Dorsolateral prefrontal cortex (tissue), 122 donors: ENCODE measurements at places on chromosomes 12 and 14. TPM values are rescaled to one million over a fixed set of nuclear protein-coding genes. Genes with fewer than 3 reads are reported as not detected.

Gene TIMELESS
- 4.1 TPM for total RNA-seq

Gene APOLD1
- 33.3 TPM for total RNA-seq

Gene LMO3
- total RNA-seq, result 272 TPM

Gene RNASE4
- total RNA-seq, result 5.0 TPM

Gene CLEC1B
- total RNA-seq, result not detected

Gene TMEM52B
- total RNA-seq, result 1.2 TPM

Gene OTOGL
- 7.9 TPM for total RNA-seq

Gene CPM
- total RNA-seq, result 18.1 TPM

Gene DICER1
- total RNA-seq, result 61.1 TPM

Gene CPNE6
- 97.7 TPM for total RNA-seq

Gene KRT71
- total RNA-seq, result not detected

Gene GPX2
- total RNA-seq, result not detected

Gene TMCC3
- total RNA-seq, result 24.6 TPM

Gene HOTAIR
- total RNA-seq, result not detected

Gene REP15
- 4.6 TPM for total RNA-seq

Gene HOXC12
- total RNA-seq, result not detected

Gene FUT8
- total RNA-seq, result 114 TPM

Gene C12orf56
- not detected for total RNA-seq

Gene SRSF9
- total RNA-seq, result 99.5 TPM

Gene GYS2
- not detected for total RNA-seq

Gene P2RX2
- 0.54 TPM for total RNA-seq

Gene TMEM233
- 1.9 TPM for total RNA-seq

Gene AQP2
- not detected for total RNA-seq

Gene GLI1
- 4.1 TPM for total RNA-seq

Gene TSPAN9
- total RNA-seq, result 16.8 TPM

Gene GLIPR1L2
- total RNA-seq, result 1.8 TPM

Gene DYRK2
- 15.2 TPM for total RNA-seq

Gene MIP
- total RNA-seq, result not detected

Gene TRPV4
- total RNA-seq, result 0.28 TPM

Gene LMNTD1
- 3.8 TPM for total RNA-seq

Gene SART3
- 54.7 TPM for total RNA-seq

Gene PEBP1
- 871 TPM for total RNA-seq

Gene TBC1D30
- 35.5 TPM for total RNA-seq

Gene CSAD
- total RNA-seq, result 83.7 TPM

Gene FLVCR2
- total RNA-seq, result 5.4 TPM

Gene ZNF384
- total RNA-seq, result 46.8 TPM

Gene KRT85
- not detected for total RNA-seq

Gene MYBPC1
- 20.0 TPM for total RNA-seq

Gene SSTR1
- total RNA-seq, result 16.4 TPM

Gene TUBA1B
- total RNA-seq, result 1,628 TPM

Gene PLCZ1
- total RNA-seq, result not detected

Gene OSBPL8
- total RNA-seq, result 85.1 TPM

Gene OASL
- total RNA-seq, result 1.5 TPM

Gene SCNN1A
- total RNA-seq, result 0.47 TPM

Gene ANKRD33
- total RNA-seq, result 1.0 TPM
